ENCODE measurements at places on chromosomes 2 and 18.

GRCh38 chr2:221675201-221675908 is 103.3 kb upstream of the EPHA4 start:
- DNase-seq = no peak

DNA sequence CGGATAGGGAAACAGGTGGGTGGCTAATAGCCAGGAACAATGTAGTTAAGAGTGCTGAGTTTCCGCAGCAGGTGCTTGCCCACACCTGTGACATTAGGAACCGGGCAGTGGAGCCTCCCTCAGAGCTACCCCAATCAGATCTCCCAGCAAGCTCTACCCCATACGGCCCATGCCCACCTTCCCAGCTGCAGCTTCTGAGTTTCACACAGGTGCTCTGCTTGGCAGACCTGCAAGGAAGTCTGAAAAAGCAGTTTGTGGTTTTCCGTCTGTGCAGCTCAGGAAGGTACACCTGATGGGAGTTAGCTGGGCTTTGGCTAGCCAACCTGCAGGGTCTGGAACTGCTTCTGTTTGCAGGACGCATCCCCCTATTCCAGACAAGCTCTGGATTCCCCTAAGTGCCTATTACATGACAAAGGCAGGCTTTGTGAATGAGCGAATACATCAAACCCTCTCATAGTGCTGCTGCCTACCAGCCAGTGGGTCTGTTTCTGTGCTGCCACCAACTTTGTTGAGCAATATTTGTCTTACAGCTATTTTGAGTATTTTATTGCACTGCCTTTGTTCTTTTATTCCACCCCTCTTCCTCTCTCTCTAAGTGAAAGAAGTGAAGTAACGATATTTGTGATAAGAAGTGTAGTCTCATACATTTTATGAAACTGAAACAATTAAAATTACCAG is 24.7 kb upstream of the CEP68 start:
- no peak for DNase-seq

GRCh38 chr2:137523931-137524330 is 440.3 kb upstream of the HNMT start:
- no peak for DNase-seq

- DNase-seq = no peak
These were observed 249.0 kb downstream of the TRIB2 start for GRCh38 chr2:12965540-12966269.
